ENCODE measurements at places on chromosomes 5 and 9.

DNA sequence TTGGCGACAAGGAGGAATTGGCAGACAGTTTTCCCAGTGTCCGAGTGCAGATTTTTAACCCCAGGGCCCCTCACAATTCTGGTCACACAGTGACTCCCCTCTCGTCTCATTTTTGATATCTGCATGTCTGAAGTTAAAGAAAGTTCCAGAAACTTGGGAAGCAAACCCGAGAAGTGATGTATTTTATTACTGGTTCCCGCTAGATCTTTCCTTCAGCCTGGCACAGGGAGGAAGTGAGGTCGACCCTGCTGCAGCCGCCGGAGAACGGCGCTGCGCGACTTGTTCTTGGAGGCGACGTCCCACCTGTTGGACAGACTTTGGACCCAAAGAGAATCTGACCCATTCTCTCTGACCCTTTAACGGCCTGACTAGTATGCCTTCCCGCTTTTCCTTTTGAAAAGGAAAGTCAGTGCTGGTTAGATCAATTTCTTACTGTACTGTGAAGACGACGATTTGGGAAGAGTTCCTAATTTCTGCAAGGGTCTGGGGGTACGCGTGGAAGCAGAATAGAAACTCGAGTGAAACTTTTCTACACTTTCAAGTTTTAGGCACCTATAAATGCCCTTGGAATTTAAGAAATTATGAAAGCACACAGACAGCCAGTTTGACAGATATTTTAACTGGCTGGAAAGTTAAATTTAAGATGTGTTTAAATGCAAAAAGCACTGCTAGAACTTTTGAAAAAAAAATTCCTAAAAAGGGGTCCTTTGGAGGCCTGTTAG lies 744 bp downstream of the OTULIN start:
- no peak for DNase-seq

DNA sequence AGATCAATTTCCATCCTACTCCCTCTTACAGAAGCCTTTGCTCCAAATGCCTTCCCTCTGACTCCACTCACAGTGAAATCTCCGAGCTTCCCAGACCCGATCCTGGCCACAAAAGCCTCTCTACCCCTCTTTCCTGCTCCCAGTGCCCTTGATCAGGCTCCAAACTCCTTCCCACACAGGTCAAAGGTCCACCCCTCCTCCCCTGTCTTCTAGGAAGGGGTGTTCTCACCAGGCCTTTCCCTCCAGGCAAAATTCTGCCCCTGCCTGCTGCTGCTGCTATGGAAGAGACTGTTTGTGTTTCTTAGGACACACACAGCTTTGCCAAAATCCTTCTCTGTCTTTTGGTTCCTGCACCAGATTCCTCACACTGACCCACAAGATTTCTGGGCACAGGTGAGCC lies 85.8 kb upstream of the ALDH1A1 start:
- DNase-seq: peak; percentile 41

GRCh38 chr5:42547141-42547540 lies 123.9 kb downstream of the GHR start:
- peak; percentile 59 for DNase-seq

GRCh38 chr5:111122398-111122797 lies 30.2 kb downstream of the WDR36 start:
- DNase-seq: no peak

- no peak for DNase-seq
Observed at GRCh38 chr5:148384380-148384737, 601 bp downstream of the FBXO38 start.

GRCh38 chr5:74579215-74579614 lies 61.3 kb downstream of the ENC1 start:
- DNase-seq: peak; percentile 77

GRCh38 chr9:125634040-125634717 lies 72.8 kb downstream of the MAPKAP1 start:
- no peak for DNase-seq

GRCh38 chr5:91848453-91848852 lies 465.3 kb upstream of the ARRDC3 start:
- peak; percentile 94 for DNase-seq

DNA sequence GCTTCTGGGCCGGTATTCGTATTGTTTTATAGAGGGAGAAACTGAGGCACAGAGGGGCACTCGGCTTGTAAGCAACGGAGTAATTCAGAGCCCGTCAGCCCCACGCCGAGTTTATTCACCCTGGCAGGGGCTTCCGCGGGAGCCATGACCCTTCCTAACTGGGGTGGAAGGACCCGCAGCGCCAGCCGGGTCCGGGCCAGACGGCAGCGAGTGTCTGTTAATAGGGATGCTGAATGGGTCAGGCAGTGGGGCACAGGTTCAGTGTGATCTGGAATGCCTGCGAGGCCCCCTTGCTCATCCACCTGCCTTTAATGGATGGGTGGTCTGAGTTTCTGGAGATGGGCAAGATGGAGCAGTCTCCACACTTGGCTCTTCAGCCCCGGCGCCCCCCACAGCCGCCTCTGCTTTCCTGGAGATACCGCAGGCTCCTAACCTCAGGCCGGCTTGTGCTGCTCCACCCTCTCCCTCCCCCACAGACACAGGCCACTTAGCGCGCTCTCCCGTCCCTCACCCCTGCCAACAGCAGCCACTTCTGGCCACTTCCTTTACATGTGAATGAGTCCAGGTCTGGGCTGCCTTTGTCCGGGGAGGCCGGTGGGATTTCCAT lies 147.1 kb downstream of the ERCC6L2 start:
- DNase-seq: no peak

DNA sequence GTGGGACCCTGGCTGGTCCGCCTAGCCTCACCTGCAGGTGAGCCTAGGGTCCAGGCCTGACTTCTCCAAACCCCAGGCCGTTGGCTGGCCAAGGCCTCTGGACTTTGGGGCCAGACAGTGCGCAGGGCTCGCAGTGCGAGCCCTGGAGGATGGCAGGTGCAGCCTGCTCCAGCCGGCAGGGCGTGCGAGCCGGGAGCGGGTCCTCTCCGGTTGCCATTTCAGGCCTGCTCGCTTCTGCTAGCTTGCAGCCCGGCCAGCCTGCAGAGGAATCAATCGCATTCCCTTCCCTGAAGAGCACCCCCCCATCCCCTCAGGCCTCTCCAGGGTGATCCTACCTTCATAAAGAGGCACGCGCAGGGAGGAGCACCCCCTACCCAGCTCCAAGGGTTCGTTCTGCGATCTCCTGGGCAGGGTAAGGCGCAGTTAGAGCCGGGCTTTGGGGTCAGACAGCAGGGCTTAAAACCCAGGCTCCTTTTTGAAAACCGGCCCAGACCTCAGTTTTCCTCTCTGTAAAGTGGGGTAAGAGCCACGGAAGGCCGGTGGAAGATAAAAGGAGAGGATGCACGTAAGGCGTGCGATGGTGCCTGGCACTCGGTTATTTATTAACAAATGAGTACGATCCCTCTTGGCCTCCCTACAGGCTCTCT lies 6.2 kb downstream of the BARHL1 start:
- no peak for DNase-seq

- no peak for DNase-seq
Observed at GRCh38 chr5:151602806-151603205, 11.7 kb upstream of the FAT2 start.

- peak; percentile 83 for DNase-seq
Observed at GRCh38 chr9:97984188-97985057, 1.3 kb downstream of the ANP32B start.

- DNase-seq: no peak
Observed at GRCh38 chr5:104541141-104541785, 978.7 kb upstream of the NUDT12 start.

- peak; percentile 82 for DNase-seq
Observed at GRCh38 chr9:16532681-16533450, 337.6 kb downstream of the BNC2 start.

GRCh38 chr9:73775757-73776156 lies 624.1 kb downstream of the ANXA1 start:
- no peak for DNase-seq

DNA sequence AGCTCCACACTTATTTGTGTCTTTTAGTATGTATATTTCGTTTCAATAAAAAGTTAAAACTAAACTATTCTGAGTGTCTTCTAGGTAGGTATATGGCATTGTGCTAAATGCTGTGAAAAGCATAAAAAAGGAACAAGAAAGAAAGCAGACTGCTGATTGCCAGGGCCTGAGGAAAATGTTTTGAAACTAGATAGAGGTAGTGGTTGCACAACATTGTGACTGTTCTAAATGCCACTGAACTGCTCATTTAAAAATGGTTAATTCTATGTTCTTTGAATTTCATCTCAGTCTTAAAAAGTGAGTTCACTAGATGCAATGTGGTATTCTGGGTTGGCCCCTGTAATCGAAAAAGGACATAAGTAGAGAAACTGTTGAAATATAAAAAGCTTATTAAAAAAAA lies 2.6 kb upstream of the ALAD start:
- DNase-seq: no peak

GRCh38 chr5:150036513-150036912 lies 36.0 kb downstream of the HMGXB3 start:
- DNase-seq: peak; percentile 97

DNA sequence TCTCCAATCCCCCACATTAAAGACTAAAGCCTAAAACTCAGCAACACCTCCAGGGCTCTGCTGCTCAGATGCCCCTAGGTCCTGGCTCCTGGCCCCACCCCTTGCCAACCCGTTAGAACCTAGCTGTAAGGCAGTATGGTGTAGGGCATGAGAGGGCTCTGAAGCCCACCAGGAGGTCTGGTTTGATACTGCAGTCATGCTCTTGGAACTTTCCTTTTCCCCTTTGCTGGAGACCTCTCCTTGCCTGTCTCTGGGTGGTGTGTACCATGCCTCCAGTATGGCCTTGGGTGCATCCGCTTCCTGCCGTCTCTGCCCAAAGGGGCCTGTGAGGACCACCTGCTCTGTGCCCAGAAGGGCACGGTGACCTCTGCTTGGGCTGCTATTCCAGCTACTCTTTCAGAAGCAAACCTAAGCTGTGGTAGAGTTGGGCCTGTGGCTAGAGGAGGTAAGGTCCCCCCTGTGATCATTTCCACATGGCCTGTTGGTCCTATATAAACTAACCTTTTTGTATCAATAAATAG lies 3.5 kb downstream of the TENT4A start:
- no peak for DNase-seq

DNA sequence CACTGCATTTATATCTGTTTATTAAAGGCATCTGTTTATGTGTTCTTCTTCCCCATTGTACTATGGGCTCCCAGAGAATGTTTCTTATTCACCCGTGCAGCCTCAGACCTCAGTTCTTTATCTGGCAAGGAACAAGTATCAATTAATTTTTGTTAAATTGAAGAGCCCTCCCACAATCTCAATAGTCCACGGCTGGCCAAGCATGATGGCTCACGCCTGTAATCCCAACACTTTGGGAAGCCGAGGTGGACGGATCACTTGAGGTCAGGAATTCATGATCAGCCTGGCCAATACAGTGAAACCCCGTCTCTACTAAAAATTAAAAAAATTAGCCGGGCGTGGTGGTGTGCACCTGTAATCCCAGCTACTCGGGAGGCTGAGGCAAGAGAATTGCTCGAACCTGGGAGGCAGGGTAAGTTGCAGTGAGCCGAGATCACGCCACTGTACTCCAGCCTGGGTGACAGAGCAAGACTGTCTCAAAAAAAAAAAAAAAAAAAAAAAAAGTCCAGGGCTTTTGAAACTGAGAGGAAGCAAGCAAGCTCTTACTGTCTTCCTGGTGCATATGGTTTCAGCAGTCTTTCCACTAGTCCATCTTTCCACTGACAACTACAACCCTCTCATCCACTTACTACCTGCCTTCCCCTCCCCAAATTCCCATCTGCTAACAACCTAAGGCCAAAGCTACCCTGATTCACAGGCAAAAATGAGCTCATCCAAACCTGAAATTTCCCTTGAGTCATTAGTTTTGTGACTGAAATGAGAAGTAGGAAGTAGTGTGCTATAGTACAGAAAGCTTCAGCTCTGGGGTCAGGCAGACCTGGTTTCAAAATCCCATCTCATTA lies 2.3 kb upstream of the HK3 start:
- no peak for DNase-seq

- no peak for DNase-seq
Observed at GRCh38 chr5:126941403-126941802, 89.0 kb downstream of the MARCHF3 start.

DNA sequence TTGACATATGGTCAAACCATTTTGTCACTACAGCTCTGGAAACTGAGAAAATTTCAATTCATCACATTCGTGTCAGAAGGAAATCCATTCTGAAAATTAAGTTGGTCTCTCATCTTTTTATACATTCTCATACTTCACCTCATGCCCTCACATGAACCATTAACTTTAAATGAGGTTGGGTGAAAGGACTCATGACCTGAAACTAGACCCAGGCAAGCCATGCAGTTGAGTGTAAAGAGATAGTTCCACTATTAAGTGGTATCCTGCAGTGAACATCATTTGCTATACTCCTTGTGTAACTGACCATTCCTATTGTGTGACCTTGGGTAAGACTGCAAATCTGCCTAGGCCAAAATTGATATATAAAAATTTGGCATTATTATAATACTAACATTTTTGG lies 299.6 kb upstream of the GRIN3A start:
- DNase-seq: no peak

- DNase-seq: no peak
Observed at GRCh38 chr5:174693697-174694385, 30.5 kb upstream of the MSX2 start.

DNA sequence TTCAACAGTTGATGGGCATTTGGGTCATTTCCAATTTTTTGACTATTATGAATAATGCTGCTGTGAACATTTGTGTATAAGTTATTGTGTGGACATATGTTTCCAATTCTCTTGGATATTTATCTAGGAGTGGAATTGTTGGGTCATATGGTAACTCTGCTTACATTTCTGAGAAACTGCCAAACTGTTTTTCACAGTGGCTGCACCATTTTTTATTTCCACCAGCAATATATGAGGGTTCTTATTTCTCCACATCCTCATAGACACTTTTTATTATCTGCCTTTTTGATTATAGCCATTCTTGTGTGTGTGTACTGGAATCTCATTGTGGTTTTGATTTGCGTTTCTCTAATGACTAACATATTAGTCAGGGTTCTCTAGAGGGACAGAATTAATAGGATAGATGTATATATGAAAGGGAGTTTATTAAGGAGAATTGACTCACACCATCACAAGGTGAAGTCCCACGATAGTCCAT lies 14.7 kb upstream of the MED27 start:
- peak; percentile 77 for DNase-seq

DNA sequence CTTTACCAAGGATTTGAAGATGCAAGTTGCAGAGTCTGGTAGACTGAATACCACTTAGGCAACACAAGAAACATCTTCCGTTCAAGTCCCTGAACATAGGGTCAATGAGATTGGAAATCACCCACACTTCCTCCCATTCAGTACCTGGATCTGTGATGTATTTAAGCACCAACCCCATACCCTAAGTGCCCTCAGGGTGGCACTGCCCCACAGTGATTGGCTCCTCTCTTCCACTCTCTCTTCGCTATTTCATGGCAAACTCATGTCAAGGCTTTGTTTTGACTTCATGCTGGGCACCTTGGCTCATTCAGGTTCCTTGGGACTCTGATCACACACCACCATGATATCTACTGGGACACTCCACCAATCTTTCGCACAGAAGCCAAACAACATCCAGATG lies 53.7 kb downstream of the GGTA1 start:
- no peak for DNase-seq

- no peak for DNase-seq
Observed at GRCh38 chr9:106637486-106637885, 225.5 kb upstream of the ZNF462 start.

GRCh38 chr9:92970467-92970923 lies 23.2 kb downstream of the FGD3 start:
- DNase-seq: no peak

Measured in astrocyte of the spinal cord (primary cell).